ENCODE measurements at places on chromosomes 16 and 17.

GRCh38 chr16:57807252-57807967, 5.1 kb upstream of the KIFC3 start:
- DNase-seq = no peak

GRCh38 chr17:27567563-27567859, 63.5 kb upstream of the LGALS9 start:
- DNase-seq = no peak

- no peak for DNase-seq
Observed at GRCh38 chr16:2511996-2512734, 1.6 kb upstream of the ATP6V0C start.

DNA sequence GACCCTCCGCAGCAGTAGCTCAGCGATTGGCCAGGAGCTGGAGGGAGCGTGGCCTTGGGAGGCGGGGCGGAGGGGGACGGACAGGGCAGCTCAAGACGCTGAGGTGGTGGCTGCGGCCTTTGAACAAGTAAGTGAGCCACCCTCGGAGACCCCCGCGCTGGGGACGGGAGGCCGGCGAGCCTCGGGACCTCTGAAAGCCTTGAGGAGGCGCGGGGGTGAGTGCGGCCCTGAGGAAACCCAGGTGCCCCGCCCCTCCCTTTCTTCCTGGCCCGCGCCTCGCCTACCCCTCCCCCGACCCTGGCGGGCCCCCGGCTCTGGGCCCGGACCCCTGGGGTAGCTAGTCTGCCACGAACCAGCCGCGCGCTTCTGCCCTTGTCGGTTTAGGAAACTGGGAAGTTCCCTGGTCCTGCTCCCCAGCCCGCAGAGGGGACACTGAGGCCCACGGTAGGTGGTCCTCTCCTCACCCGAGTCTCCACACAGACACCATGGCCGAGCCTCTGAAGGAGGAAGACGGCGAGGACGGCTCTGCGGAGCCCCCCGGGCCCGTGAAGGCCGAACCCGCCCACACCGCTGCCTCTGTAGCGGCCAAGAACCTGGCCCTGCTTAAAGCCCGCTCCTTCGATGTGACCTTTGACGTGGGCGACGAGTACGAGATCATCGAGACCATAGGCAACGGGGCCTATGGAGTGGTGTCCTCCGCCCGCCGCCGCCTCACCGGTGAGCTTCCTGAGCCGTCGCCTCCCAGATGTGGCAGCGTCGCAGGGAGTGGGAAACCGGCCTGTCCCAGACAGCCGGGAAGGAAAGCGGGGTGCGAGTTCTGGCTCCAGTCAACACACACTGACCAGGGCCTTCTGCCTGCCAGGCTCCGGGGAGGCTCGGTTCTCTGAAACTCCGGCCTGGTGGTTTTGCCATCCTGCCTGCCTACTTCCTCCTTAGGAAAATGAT, at the start of gene MAPK7:
MAPK7 (plus strand) TSS at position 83 of the 945 bp plus-strand sequence; CDS start at position 486, 403 bp downstream.
- DNase-seq = no peak

DNA sequence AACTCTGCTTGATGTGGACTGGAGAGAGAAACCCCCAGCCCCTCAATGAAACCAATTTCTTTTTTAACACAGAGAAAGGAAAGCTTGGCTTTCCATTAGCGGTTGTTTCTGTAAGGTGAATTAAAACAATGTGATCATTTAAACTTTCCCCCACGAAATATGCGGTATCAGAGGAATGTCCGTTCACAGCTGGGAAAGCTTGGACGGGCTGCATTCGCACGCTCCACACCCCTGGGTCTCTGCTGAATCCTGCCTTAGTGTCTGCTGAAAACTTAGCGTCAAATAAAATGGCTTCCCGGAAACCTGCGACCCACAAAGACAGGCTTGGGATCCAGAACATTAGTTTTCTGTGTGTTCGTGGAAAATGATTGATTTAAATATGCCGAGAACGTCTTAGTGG, 71.7 kb downstream of the C16orf95 start:
- no peak for DNase-seq

DNA sequence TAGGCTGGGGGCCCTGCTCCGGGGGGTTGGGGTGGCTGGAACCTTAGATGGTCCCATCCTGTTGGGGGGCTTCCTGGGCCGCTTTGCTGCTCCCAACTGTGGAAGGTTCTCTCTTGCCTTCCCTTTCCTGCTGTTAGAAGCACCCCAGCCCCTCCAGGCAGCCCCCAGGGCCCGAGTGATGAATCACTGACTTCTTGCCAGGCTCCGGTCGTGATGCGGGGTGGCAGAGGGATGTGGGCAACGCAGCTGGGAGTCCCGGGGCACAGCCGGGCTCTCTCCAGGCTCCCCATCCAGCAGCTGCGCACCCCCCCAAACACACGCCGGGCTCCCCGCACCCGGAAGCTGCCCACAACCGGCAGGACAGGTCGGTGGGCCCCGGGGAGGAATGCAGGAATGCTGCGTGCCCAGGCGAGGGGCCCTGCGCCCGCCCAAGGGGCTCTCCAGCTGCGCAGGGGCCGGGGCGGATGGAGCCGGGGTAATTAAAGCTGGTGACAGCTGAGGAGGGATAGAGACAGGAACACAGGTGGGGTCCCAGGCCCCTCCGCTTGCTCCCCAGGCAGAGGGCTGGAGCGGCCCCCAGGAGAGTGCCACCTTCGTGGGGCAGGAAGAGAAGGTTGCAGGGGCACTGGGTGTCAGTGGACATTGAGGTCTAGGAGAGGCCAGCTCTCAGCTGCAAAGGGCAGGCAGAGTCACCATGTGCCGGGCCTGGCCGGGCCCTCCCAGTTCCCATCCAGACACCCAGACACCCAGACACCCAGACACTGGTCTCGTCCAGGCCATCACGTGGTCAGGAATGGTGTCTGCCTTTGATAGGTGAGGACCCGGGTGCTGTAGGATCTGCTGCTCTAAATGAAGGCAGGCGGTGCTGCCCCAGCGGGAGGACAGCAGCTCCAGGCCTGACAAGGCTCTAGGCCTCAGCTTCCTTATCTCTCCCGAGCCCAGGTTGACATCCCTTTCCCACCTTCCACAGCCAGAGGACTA, 15.0 kb upstream of the SLC38A10 start:
- DNase-seq = no peak

DNA sequence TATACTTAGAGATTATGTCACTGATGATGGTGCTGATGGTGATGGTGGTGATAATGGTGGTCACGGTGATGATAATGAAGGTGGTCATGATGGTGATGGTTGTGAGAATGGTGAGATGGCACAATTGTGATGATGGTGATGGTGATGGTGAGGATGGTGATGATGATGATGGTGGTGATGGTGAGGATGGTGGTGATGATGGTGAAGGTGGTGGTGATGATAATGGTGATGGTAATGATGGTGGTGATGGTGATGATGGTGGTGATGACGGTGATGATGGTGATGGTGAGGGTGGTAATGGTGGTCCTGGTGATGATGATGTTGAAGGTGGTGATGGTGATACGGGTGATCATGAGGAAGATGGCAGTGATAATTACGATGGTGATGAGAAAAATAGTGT, 5.5 kb upstream of the CDT1 start:
- no peak for DNase-seq

DNA sequence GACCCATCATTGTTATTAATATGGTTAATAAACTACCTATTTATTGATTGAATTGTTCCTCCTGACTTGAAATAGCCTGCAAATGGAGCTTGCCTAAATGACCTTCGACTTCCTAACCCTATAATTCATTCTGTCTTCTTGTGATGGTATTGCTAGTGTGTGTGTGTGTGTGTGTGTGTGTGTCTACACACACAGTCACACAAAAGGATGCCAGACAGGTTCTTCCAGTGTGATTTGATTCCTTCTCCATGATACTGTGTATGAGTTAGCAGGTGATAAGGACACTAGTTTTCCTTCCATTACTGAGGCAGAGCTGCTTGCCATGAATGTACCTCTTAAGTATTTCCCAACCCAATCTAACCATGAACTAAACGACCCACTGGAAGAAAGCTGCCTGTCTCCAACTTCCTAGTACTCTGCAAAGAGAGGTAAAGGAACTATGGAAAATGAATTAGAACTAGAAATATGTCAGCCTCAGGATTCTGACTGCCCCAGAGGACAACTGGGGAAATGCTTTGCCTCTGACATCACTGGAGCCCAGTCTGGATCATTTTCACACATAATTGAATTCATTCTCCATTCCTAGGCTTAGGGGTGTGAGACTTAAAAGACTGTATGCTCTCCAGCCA, 3.5 kb upstream of the CDC6 start:
- DNase-seq = no peak

- DNase-seq = no peak
Observed at GRCh38 chr16:86773354-86773715, 195.0 kb downstream of the FOXL1 start.

DNA sequence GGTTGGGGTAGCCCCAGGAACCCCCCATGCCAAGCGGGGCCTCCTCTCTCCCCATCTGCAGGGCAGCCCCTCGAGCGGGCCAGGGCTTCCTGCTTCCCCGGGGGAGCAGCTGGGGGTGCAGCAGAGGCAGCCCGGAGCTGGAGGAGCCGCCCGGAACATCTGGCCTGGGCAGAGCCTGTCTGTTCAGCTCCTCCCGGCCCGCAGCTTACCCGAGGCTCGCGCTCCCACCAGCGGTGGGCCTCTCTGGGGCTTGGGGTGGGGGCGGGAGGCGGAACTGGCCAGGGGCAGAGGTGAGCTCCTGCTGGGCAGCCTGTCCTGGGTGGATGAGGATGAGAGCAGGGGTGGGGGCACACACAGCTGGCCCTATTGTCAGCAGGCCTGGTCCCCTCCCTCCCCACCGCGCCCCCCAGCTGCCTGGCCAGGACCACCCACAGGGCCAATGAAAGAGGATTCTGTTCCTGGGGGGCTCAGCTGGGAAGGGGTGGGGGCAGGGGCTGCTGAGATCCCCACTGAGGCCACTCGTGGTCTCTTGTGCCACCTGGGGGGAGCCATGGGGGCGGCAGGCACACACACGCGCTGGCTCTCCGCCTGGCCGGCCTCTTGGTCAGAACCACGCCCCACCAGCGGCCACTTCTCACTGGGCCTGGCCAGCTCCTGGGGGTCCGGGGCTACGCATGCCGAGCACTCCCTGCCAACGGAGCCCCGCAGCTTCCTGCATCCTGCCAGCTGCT, 34.7 kb downstream of the BAHCC1 start:
- no peak for DNase-seq

DNA sequence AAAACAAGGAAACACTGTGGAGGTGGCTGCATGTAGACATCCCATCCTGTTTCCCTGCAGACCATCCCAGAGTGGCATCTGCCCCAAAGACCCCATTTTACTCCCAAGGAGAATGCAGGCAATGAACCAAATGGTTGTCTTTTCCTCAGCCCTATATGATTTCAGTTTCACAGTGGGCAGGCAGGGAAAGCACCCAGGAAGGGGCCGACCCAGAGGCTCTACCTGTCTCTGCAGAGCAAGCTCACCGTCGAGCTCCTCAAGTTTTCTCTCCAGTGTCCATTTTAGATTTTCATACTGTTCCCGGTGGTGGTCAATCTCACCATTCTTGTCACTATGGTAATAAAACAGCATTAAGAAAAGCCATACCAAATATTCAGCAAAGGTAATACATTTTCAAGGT, 14.6 kb downstream of the CCDC57 start:
- no peak for DNase-seq

GRCh38 chr17:35519439-35519838, 18.0 kb downstream of the SLFN12L start:
- no peak for DNase-seq

- no peak for DNase-seq
Observed at GRCh38 chr16:15492091-15492740, 57.8 kb downstream of the BMERB1 start.

DNA sequence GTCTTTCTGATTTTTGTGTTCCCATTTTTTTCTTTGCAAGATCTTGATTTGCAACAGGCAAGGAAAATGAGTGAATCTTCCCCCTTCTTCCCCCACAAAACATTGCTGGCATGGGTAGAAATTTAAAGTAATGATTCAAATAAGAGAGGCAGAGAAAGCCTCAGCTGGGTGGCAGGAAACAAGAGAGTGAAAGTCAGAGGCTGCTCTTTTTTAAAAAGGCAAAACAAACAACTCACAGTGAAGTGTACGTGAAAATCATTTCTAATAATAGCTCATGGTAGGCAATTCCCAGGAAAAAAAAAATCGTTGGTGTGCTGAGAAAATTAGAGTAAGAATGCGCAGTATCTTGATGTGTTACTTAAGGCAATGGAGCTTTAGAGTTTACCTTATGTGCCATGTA, 229.5 kb downstream of the FTO start:
- DNase-seq = no peak

DNA sequence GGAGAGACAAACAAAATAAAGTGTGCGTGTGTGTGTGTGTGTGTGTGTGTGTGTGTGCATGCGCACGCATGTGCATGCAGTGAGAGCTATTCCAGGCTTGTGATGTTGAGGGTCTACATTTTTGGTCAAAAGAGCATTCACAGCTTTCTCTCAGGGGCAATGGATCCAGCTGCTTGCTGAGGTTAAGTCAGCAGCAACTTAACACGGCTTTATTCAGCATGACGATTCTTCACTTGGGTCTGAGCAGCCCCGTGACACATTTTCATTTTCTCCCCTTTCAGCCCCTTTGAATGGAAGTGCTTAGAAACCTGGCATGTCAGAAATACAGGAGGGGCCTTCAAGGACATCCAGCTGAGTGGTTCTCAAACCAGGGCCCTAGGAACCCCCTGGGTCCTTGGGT, 66.4 kb upstream of the MED9 start:
- DNase-seq = no peak

- no peak for DNase-seq
Observed at GRCh38 chr16:50360033-50360778, 8.6 kb downstream of the BRD7 start.

DNA sequence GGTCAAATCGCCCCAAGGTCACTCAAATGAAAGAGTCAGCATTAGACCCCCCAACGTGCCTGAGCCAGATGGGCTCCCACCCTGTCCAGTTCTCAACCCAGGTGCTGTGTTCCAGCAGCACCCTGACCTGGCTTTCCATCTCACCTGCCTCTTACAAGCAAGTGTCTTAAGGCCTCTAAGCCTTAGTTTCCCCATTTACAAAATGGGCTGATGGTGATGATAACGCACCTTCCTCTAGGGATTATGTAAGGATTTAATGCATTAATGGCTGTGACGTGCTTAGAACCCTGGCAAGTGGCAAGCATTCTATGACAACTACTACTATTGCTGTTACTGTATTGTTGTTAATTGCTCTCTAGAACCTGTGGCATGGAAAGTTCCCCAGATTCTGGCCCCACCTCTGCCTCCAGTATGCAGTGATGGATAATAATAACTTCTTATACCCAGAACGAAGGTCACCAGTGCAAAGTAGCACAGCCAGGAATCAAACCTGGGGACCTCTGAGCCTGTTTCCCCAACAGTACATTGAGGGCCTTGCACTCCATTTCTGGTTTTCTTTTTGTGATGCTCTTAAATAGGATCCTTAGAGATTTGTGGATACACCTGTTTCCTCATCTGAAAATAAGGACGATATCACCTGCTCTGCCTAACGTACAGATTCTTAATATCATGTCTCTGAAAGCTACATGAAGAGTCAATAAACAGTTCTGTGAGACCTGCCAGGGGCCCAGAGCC, 3.3 kb upstream of the SLC25A39 start:
- no peak for DNase-seq

DNA sequence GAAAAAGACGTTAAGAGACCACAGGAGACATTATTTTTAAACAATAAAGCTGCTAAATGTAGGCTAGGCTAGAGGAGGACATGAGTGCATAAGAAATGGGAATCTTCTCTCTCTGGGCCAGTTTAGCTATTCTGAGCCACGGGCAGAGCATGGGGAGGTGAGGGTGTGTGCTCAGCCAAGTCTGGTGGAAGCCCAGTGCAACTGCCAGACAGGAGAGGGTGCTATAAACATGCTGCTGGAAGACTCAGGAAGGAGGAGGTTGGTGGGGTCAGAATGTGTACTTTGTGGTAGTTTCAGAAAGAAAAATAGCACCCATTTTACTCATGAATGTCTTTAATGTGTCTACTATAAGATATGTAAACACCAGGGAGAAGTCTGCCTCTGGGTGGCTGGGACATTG, 5.9 kb upstream of the SDK2 start:
- DNase-seq = no peak
